A549 treated with CORT108297 at 1 μM for 4 hours (cell line): ENCODE measurements at places on chromosomes 11 and 22. TPM values are rescaled to one million over a fixed set of nuclear protein-coding genes. Genes with fewer than 3 reads are reported as not detected.

Gene PRR5L
- 9.9 to 12.6 TPM (median 11.2 TPM) in 5 replicates for total RNA-seq

Gene ASCL2
- 0.06 to 0.09 TPM in 2 of 5 replicates, not detected in the others for total RNA-seq

Gene DAGLA
- total RNA-seq: 4.1 to 6.3 TPM (median 6.2 TPM) in 5 replicates

Gene HIC2
- 2.1 to 3.2 TPM (median 2.7 TPM) in 5 replicates for total RNA-seq

Gene FGF4
- total RNA-seq: not detected in 5 replicates

Gene CD248
- total RNA-seq: not detected in 5 replicates

Gene AIP
- 44.3 to 53.1 TPM (median 48.4 TPM) in 5 replicates for total RNA-seq

Gene CASP12
- total RNA-seq: not detected in 5 replicates

Gene SYT13
- 6.6 to 8.1 TPM (median 7.0 TPM) in 5 replicates for total RNA-seq

Gene GVQW3
- 0.71 to 1.2 TPM (median 1.0 TPM) in 5 replicates for total RNA-seq

Gene NEU3
- 3.6 to 4.4 TPM (median 4.0 TPM) in 5 replicates for total RNA-seq

Gene P4HA3
- total RNA-seq: 32.7 to 58.9 TPM (median 45.2 TPM) in 5 replicates

Gene CCDC89
- not detected in 5 replicates for total RNA-seq

Gene TMEM86A
- 0.21 to 0.62 TPM (median 0.41 TPM) in 5 replicates for total RNA-seq

Gene OR2D3
- total RNA-seq: not detected in 5 replicates

Gene ZFPL1
- total RNA-seq: 32.3 to 35.1 TPM (median 33.5 TPM) in 5 replicates
